NCI-H226 (cell line): ENCODE measurements at places on chromosomes 13 and 19.

- peak; percentile 91 for DNase-seq
Measured at GRCh38 chr13:77521595-77522367, 13.7 kb upstream of the SCEL start.

- peak; percentile 82 for DNase-seq
Measured at GRCh38 chr19:28465371-28466086, 747.4 kb downstream of the UQCRFS1 start.

GRCh38 chr13:75636436-75637180, 478 bp downstream of the LMO7 start:
- DNase-seq = no peak

DNA sequence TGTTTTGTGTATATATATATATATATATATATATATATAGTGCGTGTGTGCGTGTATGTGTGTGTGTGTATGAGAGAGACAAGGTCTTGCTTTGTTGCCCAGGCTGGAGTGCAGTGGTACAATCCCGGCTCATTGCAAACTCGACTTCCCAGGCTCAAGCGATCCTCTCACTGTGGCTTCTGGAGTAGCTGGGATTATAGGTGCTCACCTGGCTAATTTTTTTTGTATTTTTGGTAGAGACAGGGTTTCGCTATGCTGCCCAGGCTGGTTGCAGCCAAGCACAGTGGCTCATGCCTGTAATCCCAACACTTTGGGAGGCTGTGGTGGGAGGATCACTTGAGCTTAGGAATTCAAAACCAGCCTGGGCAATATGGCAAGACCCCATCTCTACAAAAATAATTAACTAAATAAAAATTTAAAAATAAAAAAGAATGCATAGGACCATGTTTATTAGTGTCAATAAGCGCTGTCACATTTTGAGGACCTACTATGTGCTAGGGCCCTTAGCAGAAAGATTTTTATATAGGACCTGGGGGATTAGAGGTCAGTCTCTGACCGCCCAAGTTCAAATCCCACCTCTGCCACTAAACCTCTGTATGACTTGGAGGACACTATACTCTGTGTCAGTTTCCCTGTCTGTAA, 1.8 kb downstream of the PVR start:
- no peak for DNase-seq

DNA sequence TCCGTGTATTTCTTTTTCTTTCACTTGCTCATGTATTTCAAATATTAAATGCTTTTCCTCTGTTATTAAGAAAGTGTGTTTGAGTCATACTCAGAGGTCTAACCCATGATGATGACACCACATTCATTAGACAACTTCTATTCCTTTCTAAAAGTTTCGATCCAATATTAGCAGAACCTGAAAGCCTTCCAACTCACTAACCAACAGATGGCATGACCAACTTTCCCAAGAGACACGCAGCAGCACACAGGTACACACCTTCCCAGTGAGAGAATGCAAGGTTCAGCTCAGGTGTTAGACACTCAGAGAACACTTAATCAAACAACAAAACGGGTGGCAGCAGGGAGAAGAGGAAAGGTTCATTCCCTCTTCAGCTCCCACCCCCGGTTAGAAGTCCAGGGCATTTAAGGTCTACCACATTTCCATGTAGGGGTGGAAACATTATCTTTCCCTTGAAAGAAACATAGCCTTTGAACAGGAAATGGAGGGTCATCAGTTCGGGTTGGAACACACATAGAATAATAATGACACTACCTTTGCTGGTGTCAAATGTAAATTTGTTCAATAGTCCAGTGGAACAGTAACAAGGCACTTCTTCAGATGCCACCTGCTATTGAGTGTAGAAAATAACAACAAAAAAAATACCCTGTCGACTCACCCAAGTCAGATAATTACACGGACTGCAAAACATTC, 404.2 kb downstream of the COG6 start:
- DNase-seq = no peak

DNA sequence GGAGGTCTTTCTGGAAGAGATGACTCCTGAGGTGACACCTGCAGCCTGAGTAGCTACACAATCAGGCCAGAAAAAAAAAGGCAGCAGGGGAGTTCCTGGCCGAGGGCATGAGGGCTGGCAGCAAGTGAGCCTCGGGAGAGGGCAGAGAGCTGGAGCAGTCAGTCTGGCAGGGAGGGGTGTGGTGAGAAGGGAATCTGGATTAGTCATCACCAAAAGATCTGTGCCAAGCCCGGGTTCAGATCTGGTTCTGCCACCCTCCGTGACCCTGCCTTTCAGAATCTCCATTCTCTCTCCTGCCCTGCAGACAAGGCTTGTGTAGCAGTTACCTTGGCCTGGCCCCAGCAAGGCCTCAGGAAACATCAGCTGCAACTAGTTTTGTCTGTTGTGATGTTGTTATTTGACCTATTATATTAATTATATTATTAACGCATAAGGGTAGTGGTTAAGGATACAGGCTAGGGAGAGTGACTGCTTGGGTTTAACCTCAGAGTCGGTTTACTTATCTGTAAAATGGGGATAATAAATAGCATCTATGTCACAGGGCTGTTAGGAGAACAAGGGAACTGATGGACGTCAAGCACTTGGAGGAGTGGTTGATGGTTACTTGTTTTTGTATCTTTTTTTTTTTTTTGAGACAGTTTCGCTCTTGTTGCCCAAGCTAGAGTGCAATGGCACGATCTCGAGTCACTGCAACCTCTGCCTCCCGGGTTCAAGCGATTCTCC, 2.7 kb upstream of the CAPNS1 start:
- DNase-seq = peak; percentile 95

DNA sequence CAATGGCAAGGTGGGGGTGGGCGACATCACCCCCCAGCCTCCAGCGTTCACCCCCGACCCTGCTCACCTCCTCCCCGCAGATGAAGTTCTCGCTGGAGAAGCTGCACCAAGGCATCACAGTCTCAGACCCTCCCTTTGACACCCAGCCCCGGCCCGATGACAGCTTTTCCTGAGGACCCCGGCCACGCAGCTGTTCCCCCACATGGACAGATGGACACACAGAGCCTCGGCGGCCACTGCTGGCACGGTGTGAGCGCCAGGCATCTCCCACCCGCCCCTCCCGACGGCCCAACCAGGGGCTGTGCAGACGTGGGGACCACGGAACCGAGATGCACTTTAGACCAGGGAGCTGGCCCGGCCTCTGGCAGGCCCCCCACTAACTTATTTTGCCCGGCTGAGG, 4.3 kb upstream of the SCN1B start:
- no peak for DNase-seq

DNA sequence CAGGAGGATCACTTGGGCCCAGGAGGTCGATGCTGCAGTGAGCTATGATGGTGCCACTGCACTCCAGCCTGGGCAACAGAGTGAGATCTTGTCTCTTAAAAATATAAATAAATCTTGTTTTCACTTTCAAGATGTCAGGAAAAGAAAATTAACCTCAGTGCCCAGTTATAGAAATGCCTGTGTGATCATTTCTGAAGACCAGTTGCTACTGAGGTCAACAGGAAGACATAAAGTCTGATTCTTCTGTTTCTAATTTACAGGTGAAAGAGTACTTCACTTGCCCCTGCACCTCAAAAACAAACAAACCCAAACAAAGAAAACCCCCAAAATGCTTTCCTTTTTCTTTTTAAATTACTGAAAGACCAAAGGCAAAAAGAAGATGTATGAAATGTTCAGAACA, 174.3 kb upstream of the NBEA start:
- no peak for DNase-seq

DNA sequence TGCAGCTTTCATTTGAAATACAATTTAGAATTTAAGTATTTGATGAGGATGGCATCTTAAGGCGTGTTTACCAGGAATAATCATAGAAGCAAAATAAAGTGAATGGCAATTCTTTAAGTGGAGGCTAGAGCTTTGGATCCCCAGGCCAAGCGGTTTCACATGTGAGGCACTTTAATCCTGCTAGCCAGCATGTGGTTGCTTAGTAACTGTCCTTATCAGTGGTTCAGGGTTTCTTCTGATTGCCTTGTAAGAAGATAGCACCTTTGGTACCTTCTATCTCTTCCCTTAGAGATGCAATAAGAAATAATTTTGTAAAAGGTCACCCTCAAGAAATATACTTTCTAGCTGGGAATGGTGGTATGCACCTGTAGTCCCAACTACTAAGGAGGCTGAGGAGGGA, 38.9 kb upstream of the SERP2 start:
- no peak for DNase-seq

GRCh38 chr13:27321468-27322431, 51.1 kb downstream of the RASL11A start:
- no peak for DNase-seq

- DNase-seq = no peak
Measured at GRCh38 chr19:18776736-18777135, 14.4 kb downstream of the COMP start.

DNA sequence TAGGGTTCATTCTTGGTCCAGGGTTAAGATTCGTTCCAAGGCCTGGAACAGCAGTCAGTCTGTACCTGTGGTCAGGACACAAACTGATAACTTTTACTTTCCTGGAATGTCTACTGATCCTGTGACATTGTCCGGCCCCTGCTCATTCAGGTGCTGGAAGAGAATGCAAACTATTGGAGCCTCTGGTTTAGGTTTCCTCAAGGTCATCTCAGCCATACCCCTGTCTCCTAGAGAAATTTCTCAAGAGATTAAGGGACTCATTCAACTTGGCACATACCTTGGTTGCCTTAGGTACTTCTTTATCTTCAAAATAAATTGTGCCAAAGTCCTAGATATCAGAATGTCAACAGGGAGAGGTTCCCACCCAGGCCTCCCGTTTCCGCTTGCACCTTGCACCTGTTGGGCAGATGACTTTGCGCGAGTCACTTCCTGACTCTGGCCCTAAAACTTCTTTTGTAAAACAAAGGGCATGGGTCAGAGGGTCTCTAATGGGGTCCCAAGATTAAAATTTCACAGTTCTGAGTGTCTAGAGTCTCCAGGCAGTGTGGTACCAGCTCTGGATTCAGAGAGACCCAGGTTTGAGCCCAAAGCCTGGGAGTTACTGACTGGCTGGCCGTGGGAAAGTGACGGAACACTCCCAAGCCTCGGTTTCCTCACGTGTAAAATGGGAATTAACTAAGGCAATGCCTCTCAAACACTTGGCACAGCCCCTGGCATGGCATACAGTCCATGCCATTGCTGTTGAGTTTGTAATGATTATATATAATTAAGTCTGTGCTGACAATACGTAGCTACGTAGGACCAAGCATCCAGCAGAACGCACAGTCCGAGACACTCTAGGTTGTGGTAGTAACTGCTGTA, 25.8 kb upstream of the CYP2S1 start:
- DNase-seq = no peak

GRCh38 chr13:35479038-35479492, 2.6 kb upstream of the MAB21L1 start:
- no peak for DNase-seq

DNA sequence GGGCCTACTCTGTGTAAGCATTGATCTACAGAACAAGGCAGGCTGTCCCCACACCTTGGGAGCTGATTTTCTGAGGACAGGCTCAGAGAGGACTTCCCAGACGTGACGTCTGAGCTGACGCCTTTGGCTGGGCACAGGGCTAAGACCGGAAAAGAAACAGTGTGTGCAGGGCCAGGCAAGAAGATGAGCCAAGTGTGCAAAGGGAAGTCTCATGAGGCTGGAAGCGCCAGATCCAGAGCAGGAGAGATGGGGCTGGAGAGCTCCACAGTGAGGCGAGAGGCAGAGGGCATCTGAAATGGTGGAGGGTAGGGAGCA, 12.7 kb downstream of the IGLON5 start:
- DNase-seq = no peak

DNA sequence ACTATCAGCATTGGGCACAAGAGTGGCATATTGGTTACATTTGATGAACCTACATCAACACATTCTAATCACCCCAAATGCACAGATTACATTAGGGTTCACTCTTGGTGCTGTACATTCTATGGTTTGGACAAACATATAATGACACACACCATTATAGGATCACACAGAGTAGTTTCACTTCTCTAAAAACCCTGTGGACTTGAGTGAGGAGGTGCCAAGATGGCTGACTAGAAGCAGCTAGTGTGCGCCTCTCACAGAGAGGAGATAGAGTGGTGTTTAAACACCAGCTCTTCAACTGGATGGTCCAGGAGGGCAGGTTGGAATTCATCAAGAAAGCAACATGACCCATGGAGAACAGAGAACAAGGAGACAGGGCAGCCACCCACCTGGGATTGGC, 265.6 kb downstream of the TDRD3 start:
- no peak for DNase-seq

- DNase-seq = no peak
Measured at GRCh38 chr13:49367640-49368422, 76.0 kb downstream of the CAB39L start.

- no peak for DNase-seq
Measured at GRCh38 chr19:32104153-32104849, 241.1 kb upstream of the ZNF507 start.

DNA sequence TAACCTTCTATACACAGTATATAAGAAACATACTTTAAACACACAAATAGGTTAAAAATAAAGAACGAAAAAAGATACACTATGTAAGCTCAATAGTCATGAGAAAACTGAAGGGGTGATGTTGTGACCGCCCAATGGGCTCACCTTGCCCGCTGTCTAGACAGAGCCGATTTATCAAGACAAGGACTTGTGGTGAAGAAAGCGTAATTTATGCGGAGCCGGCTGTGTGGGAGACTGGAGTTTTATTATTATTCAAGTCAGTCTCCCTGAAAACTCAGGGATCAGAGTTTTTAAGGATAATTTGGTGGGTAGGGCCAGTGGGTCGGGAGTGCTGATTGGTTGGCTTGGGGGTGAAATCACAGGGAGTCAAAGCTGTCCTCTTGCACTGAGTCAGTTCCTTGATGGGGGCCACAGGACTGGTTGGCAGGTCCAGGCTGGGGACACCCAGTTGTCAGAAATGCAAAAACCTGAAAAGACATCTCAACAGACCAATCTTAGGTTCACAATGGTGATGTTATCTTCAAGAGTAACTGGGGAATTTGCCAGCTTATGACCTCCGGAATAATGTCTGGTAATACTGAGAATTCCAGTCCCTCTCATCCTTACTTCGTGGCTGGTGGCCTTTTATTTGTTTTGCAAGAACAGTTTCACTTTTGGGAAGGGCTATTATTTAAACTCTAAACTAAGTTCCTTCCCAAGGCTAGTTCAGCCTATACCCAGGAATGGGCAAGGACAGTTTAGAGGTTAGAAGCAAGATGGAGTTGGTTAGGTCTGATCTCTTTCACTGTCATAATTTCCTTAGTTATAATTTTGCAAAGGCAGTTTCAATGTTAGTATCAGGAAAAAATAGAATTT, 96.6 kb downstream of the UBL3 start:
- no peak for DNase-seq

DNA sequence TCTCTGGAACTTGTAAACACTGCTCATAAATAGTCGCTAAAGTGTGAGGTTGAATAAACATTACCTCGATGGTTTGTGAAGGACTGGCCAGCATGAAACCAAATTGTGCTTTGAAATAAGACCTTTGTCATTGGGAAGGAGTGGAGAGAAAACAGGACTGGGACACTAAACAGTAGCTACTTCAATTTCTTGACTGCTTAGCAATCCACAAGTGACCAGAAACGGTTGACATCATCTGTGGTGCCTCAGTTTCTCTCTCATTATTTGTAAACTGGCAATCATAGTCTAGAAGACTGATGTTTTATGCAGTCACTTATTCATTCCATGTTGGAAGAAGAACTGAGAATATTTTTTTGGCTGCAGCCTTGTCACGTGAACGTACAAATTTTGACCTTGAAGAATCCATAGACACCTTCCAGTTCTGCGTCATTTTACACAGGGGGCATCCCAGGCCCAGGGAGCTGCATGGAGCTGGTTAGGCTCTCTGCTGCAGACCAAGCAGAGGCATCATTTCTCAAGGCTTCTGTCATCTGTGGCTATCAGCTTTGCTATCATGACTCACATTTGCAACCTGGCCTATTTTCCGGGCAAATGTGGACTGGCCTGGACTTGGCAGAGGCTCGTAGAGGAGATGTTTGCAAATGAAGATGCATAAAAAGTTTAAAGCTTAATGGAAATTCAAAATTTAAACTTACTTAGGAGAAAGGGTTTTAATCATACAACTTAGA, 391.8 kb downstream of the FGF9 start:
- DNase-seq = no peak
